Amniotic epithelial cell (primary cell): ENCODE measurements at places on chromosomes 4 and X.
A peak's percentile ranks its signal among the peaks of the same experiment; 100 is the strongest.

- DNase-seq: no peak
These were observed 30.9 kb downstream of the PDLIM3 start for GRCh38 chr4:185504098-185505047.

GRCh38 chrX:115966920-115967319, 203.6 kb upstream of the AGTR2 start:
- DNase-seq: no peak

DNA sequence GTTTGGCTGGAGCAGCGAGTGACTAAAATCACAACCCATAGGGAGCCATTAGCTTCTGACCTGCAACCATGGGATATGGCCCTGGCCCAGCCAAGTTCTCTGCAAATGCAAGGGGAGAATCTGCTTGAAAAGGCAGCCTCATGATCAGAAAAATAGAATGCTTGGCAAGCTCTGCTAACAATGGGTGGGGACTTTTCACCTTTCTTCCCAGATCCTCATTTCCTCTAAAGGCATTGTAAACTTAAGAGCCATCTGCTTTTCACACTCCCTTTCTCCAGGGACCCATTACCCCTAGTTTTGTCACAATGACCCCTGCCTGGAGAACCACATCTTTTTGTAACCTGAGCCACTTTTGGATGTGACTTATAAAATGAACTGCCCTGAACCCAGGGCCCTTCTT, 104.3 kb downstream of the PARM1 start:
- DNase-seq: no peak

GRCh38 chr4:3311489-3312171, 18.8 kb downstream of the RGS12 start:
- no peak for DNase-seq

GRCh38 chr4:75895744-75896314, 6.4 kb downstream of the PPEF2 start:
- peak; percentile 23 for DNase-seq

DNA sequence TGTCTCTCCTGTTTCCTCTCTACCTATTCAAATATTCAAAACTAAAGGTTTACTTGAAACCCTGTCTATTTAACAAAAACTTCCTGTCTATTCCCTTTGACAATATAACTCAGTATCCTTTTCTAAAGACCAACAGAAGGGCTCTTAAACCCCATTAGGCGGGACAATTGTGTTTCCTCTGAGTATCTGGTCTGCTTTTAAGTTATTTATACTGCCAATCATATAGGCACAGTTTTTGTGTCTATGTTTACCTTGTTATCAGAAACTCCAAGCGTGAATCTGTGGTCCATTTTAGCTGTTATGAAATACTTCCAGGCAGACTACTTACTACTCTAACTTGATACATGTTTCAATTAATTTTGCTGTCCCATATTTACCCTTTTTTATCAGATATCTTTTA, 350.0 kb upstream of the CTSO start:
- DNase-seq: no peak

DNA sequence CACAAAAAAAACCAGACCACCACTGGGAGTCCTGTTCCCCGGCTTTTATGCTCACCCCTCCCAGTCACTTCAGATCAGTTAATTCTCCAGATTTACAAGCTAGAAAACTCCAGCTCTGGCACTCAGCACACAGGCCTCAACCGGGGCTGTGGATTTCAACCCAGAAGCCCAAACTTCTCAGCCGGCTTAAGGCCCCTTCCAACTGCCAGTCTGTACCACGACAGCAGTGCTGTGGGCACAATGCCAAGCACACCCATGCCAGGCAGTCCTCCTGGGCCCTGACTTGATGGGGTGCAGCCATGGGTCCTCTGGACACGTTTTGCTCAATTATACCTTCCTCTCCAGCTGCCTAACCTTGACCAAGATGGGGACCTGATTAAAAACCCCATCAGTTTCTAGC, 12.2 kb downstream of the SOD3 start:
- no peak for DNase-seq

- no peak for DNase-seq
These were observed 40.2 kb upstream of the NKX3-2 start for GRCh38 chr4:13584481-13584880.
